Epithelial cell of esophagus (primary cell): ENCODE measurements at places on chromosomes 7 and 10.

- no peak for DNase-seq
Observed at GRCh38 chr7:46622251-46622650, 701.2 kb upstream of the IGFBP3 start.

DNA sequence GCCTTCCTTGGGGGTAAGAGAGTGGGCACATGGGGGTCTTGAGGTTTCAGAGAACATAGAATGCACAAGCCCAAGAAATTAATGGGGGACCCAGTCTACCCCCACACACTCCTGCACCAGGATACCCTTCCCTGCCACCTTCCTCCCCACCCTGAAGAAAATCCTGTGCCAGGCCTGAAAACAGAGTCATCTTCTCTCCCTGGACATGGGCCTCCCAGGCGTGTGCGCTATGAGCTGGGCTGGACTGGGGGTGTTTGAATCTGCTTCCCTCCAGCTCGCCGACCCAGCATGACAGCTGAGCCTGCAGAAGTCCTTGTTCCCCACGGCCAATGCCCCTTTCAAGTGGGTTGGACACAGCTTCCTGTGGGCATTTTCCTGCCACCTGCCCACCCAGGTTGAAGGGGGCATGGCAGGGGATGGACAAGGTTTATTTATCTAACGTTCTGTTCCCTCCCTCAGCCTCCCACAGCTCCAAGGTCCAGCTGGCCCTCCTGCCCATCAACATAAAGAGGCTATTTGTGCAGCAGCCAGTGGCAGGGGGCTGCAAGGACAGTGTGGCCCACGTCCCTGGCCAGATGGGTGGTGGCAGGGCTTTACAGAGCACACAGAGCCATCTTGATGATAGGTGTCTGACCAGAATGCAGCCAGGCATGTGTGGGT, 141.0 kb downstream of the SH3PXD2A start:
- no peak for DNase-seq

DNA sequence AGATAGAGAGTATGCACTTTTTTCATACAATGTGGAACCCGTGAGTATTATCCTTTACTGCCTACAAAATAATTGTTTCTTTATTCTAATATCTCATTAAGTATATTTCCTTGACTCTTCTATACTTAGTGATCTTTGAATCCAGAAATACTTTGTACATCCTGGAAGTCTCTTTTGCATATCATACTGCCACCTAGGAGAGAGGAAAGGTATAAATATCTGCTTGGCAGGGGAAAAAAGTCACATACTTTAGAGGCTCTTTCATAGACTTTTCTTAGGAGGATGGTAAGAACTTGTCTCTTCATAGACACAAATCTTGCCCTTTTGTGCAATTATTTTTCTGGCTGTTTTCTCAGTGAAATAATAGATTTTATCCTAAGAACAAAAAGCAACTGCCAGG, 436.0 kb downstream of the PAXIP1 start:
- no peak for DNase-seq

- no peak for DNase-seq
Observed at GRCh38 chr10:63057509-63057908, 75.6 kb upstream of the NRBF2 start.

GRCh38 chr10:10703382-10703781, 314.3 kb upstream of the CELF2 start:
- DNase-seq = no peak

GRCh38 chr10:61608255-61609033, 54.3 kb upstream of the CABCOCO1 start:
- DNase-seq = no peak

DNA sequence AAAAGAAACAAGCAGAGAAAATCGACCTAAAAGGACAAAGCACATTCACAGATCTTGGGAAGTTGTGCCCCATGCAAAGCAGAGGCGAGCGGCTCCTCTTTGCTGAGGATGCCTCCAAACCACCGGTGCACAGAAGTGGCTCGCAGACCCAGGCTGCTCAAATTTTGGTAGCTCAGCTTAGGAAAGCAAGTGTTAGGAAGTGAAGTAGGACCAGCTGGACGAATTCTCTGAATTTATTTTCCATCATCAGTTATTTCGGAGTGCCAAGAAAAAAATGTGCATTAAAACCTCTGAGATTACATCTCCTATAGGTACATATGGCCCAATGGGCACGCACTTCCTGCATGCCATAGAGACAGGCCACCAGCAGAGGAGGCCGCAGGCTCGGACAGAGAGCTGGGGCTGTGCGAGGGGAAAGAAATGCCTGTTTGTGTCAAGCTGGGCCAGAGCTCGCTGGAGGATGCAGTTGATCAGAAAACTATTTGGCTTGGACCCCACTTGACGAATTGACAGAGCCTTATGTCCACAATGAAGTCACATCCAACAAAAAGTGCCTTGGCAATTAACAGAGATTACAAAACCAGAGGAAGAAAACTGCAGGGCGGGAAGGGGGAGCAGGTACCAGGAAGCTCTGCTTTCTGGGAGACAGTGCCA, 122.3 kb upstream of the LYZL2 start:
- DNase-seq = peak; percentile 35

- DNase-seq = no peak
Observed at GRCh38 chr10:125060482-125060825, 99.9 kb downstream of the CTBP2 start.

DNA sequence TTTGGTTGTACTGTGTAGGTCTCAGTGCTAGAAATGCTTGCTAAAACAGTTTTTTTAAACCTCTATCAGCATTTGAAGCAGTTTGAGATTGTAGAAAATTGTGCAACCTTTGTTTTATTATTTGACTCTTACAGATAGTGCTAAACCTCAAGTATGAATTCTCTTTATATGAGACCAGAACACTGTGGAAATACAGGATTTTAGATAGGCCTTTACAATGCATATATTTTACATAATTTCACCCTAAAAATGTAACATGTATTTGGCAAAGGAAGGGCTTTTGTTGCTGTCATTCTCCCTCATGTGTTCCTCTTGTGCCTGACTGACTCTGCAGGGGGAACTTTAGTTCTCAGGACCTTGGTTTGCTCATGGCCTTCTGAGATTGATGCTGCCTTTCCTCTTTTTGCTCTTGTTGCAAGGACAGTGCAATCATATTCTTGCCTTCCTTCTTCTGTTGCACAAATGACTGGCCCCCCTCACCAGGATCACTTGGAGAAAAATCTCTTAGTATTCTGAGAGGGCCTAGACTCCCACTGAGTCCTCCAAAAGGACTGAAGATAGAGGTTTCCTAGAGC, 188.7 kb downstream of the PPP1R9A start:
- no peak for DNase-seq

GRCh38 chr7:157267956-157268355, 68.8 kb upstream of the DNAJB6 start:
- no peak for DNase-seq

- peak; percentile 4 for DNase-seq
Observed at GRCh38 chr10:59265141-59265540, 88.7 kb downstream of the PHYHIPL start.

- DNase-seq = no peak
Observed at GRCh38 chr7:36217961-36218284, 64.9 kb downstream of the EEPD1 start.

- DNase-seq = peak; percentile 71
Observed at GRCh38 chr10:79237454-79238157, 109.7 kb upstream of the PPIF start.

GRCh38 chr10:121426307-121426706, 171.9 kb downstream of the FGFR2 start:
- DNase-seq = no peak

DNA sequence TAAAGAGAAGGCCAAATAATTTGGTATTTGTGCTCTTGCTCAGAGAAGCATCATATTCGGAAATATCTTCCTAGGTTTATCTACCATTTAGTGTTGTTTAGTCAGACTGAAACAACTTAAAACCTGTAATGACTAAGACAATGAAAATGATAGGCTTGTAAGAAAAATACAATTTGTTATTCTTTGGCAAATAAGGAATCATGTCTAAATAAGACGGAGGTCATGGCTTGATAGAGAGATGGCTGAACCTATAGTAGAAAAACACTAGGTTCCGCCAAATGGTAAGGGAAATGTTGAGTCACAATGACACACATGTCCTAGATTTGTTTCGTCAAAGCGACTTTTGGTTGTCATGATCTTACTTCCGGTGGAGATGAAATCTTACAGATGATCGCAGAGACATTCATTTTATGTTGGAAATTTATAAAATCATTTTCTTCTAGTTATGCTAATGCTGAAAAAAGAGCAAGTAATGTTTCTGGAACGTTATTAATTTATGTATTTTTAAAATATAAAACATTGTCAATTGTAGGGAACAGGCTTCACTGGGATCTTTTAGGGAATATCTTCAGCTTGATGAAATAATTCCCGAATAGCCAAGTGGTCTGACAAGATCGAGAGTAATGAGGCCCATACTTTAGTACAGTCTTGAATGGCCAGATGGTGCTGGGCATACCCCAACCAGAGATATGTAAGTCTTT, 1.0 kb downstream of the SRGN start:
- DNase-seq = no peak

GRCh38 chr10:77121829-77122228, 515.8 kb downstream of the KCNMA1 start:
- no peak for DNase-seq

DNA sequence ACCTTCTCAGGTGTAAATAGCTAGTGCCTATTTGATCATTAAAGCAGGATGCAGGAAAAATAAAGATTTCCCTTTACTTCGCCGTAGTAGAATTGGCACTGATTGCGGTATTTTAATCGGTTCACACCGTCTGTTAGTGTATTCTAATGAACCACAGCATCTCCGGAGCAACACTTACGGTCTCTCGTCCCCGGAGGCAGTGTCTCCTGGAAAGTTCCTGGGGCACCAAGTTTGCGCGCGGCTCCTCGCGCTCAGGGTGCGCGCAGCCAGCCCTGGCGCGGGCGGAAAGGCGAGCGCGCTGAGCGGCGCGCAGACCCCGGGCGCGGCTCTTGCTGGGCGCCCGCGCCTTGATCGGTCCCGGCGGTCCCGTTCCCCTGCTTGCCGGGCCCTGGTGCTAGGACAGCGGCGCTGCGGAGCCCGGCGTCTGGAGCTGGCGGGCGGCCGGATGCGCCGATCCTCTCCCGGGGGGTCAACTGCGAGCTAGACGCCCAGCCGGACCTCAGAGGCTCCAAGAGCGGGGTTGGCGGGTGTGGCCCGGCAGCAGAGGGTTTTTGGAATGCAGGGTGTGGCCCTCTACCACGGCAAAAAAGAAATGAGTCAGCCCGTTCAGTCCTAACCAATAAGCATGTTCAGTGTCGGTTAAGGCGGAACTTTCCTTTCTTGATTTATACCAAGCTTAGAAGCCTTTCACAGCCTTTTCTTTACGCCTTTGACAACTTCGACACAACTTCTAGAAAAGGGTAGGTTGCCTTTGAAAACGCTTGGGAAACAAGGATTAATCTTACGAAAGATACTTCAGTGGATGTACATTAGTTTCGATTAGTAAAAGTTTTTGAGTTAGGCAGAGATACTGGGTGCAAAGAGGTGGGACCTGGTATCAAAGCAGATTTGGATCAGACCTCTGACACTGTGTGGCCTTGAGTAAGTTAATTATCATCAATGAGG, 166.8 kb upstream of the ASAH2 start:
- peak; percentile 94 for DNase-seq

DNA sequence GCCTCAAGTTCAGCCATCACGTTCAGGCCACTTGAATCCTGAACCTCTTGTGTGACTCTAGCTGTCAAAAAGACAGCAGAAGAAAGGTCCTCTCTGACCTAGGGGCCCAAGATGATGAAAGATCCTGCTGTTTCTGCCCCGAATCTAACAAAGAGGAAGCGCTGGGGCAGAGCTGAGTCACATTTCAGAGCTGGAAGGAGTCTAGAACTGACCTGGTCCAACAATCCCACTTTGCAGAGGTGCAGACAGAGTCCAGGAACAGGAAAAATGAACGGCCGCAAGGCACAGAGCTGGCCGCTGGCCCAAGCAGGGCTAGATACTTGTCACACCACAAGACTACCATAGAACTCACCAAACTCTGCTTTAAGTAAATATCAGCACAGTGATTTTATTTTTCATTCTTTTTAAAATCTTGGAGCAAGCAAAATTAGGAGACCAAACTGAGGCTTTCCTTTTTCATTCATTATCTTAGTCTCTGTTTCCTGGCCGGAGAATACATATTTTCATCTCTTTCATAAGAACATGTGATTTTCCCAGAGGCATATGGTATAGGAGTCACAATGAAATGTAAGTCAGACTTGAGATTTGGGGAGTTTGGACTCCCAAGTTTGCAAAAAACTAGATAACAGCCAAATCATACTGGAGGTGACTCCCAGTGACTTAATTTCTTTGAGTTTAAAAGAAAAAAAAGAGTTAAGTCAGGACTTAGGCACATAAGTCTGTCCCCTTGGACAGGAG, 52.8 kb downstream of the CHST15 start:
- DNase-seq = no peak

DNA sequence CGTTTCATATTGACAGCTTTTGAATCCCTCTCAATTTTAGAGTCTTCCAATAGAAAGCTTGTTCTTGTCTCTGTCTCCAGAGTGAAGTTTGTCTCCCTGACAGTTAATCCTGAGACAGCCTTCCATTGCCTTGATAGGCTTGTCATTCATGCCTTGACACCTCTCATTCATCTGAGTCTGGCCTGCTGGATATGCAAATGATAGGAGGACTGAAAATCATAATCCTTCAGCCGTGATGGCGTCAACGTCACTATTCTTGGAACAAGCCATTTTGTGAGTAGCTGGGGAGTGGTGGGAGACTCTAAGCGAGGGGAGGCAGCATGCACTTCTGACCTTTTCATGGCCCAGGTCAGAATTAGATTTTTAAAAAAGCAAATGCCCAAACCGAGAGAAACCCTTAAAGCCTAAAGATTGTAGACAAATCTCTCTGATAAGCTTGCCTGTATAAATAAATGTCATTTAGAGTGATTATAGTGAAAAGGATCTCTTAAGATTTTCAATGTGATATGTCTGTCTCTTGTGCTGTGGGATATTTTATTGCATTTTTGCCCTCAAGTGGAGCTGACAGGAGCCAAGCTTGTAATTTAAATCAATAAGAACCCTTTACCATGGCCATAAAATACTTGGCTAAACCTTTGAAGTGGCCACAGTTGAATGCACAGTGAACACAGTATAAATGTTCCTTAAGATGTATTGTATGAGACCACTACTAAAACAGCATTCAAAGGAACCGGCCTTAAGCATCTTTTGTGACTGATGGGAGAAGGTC, 148.8 kb downstream of the SNX10 start:
- DNase-seq = no peak

DNA sequence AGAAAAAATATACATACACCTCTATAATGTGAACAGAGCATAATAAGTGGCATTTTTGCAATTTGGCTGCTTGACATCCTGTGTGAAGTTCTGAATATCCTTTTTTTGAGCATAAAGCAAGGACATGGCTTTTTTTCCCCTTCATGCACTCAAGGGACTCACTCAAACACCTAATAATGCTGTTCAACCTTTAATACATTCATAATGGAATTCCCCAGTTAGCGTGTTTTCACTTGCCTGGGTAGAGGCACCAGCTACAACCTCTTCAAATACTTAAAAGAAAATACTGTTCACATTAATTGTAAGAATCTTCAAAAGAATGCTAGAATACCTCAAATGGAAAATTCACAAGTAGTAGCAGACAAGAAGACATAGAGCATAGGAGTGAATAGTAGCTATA, 316.8 kb downstream of the PCDH15 start:
- peak; percentile 32 for DNase-seq

GRCh38 chr7:131556909-131557651, 652 bp upstream of the PODXL start:
- DNase-seq = no peak

- DNase-seq = no peak
Observed at GRCh38 chr7:154978017-154978416, 24.9 kb downstream of the PAXIP1 start.
